Thyroid gland (tissue), 4 donors: ENCODE measurements at places on chromosomes 2 and 18. TPM values are rescaled to one million over a fixed set of nuclear protein-coding genes. Genes with fewer than 3 reads are reported as not detected.
A peak's percentile ranks its signal among the peaks of the same experiment; 100 is the strongest.

DUSP19 gene
- total RNA-seq, result 3.7 TPM

DNA sequence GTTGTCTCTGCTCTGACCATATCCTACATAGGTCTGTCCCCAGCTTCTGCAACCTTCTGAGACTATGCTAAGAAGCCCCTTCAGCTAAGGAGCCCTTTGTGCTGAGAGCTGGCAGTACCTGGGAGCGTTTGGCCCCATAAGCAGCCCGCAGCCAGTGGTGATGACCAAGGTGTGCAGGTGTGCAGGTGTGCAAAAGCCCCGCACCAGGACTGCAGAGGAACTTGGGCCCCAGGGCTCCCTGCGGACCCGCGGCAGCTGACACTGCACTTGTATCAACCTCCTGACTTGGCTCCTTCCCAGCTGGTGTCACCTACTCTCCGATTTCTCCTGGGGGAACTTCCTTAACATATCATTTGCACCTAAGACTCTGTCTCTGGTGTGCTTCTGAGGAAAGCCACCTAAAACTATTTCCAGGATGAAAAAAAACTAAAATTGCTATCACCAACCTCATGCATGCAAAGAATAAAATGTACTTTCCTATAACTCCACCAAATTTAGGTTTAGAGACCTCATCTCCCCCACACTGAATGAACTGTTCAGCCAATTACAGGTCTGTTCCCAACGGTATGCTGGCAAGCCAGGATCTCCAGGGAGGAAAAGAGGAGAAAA, 16.1 kb upstream of the GNAL start:
- H3K4me3 ChIP-seq, result no peak overlapping the region
- no peaks in the 10 kb centered on the region for H3K27me3 ChIP-seq
- no peaks in the 10 kb centered on the region for H3K4me1 ChIP-seq
- DNase-seq, result no peak

- no peaks in the 10 kb centered on the region for H3K4me1 ChIP-seq
- no peak overlapping the region for H3K4me3 ChIP-seq
- DNase-seq, result no peak
Measured at GRCh38 chr2:204507636-204508035, 37.6 kb upstream of the PARD3B start.

GDF7 gene
- 0.11 TPM for total RNA-seq

DNA sequence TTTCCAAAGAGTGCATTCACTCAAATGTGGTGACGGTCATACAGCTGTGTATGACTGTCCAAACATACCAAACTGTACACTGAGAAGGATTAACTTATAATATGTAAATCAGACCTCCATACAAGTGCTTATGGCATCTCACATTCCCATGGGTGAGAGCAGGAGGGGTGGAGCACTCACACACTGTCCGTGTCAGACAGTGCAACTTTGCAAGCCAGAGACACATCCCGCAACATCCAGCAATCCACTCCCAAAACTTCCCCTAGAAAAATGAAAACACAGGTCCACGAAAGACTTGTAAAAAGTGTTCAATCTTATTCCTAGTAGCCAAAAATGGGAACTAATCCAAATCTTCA, 36.4 kb downstream of the FAM168B start:
- peaks cover 24% of the 10 kb centered on the region for H3K4me1 ChIP-seq
- no peak for DNase-seq
- no peak overlapping the region for H3K4me3 ChIP-seq
- peaks cover 27% of the 10 kb centered on the region for H3K36me3 ChIP-seq
- H3K27ac ChIP-seq, result no peak overlapping the region

VIT gene
- total RNA-seq, result 24.7 TPM

- no peaks in the 10 kb centered on the region for H3K36me3 ChIP-seq
- peaks cover 32% of the 10 kb centered on the region for H3K4me1 ChIP-seq
- no peak overlapping the region for H3K27ac ChIP-seq
Measured at GRCh38 chr2:38596229-38596628, 6.5 kb downstream of the HNRNPLL start.

DNA sequence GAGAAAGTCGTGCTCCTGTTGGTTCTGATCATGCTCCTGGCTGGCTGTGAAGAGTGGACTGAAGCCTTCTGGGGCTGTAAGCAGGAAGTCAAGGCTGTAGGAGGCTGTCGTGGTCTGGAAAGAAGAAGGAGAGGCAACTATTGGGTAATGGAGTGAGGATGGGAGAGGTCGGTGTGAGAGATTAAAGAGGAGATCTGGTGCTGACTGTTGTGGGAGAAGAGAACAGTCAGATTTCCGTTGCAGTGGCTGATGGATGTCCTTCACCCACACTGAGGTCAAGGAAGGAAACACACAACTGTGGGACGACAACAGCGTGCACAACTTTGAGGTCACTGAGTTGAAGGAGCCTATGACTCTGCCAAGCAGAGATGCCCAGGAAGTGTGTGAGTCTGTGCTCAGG, 2.8 kb upstream of the PSMD1 start:
- no peak overlapping the region for H3K4me3 ChIP-seq
- H3K4me1 ChIP-seq, result peaks cover 21% of the 10 kb centered on the region
- H3K36me3 ChIP-seq, result no peaks in the 10 kb centered on the region
- H3K27ac ChIP-seq, result no peak overlapping the region

GRCh38 chr2:15756011-15756550, 164.4 kb downstream of the DDX1 start:
- no peaks in the 10 kb centered on the region for H3K4me1 ChIP-seq
- H3K27ac ChIP-seq, result no peak overlapping the region
- H3K36me3 ChIP-seq, result no peaks in the 10 kb centered on the region

GRCh38 chr2:191389288-191389687, 144.1 kb downstream of the MYO1B start:
- no peak overlapping the region for H3K4me3 ChIP-seq
- no peaks in the 10 kb centered on the region for H3K27me3 ChIP-seq
- no peak for DNase-seq
- H3K4me1 ChIP-seq, result no peaks in the 10 kb centered on the region
- H3K36me3 ChIP-seq, result no peaks in the 10 kb centered on the region

- no peaks in the 10 kb centered on the region for H3K27me3 ChIP-seq
- H3K4me1 ChIP-seq, result no peaks in the 10 kb centered on the region
- no peak overlapping the region for H3K27ac ChIP-seq
- DNase-seq, result peak; percentile 40
Measured at GRCh38 chr2:164599954-164600589, 21.2 kb downstream of the GRB14 start.
